Kidney epithelial cell (primary cell): ENCODE measurements at places on chromosomes 4 and X. TPM values are rescaled to one million over a fixed set of nuclear protein-coding genes. Genes with fewer than 3 reads are reported as not detected.

GRCh38 chrX:96575011-96575410, 109.6 kb upstream of the DIAPH2 start:
- no peak for DNase-seq

DNA sequence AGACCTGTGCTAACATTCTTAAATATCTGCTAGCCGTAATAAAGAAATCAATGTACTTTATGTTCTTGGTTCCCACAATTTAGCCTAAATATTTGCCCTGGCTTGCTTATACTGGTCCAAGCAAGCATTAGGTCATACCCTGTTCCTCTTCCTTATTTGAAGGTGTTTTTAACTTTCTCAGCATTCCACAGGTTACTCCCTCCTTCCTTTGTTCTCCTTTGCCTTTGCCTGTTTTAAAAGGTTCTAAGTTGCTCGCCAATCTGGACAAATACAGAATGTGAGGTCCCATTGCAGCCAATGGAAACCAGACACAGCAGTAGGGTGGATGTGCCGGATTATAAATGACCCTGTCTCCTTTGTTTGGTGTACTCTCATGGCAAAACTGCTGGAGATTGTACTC, 436.8 kb upstream of the PCDH7 start:
- DNase-seq = no peak

DNA sequence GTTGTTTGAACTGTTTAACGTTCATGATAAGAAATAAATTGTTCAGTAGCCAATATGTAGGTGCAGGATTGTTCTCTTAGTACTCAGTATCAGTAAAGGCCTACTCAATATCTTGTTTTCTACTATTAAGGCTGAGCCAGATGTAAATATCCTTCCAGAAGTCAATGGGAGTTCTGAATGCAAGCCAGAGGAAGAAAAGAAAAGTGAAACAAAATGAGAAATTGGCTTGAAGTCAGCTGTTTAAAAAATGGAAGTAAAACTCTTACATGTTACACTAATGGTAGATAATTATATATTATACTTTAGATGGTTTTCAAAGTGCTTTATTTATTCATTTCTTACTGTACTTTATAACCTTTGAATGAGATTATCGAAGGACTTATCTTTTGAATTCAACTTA, 1417.9 kb downstream of the ADGRL3 start:
- no peak for DNase-seq

- DNase-seq = no peak
Measured at GRCh38 chr4:187422655-187423054, 572.9 kb upstream of the ZFP42 start.

DNA sequence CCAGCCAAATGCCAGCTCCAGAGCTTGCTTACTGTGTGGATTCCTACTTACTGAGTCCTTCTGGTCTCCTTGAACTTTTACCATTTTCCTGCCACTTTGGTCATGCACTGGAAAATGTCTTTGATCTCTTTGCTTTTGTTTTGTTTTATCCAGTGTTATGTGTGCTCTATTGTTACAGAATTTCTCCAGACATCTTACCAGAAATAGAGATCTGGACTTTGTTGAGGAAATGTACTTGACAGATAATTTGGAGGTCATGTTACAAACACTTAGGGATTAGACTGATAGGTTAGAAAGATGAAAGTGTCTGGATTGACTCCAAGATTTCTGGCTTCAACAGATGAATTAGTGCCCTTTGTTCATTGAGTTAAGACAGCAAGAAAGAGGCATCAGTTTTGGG, 5.7 kb upstream of the ZNF330 start:
- no peak for DNase-seq

DNA sequence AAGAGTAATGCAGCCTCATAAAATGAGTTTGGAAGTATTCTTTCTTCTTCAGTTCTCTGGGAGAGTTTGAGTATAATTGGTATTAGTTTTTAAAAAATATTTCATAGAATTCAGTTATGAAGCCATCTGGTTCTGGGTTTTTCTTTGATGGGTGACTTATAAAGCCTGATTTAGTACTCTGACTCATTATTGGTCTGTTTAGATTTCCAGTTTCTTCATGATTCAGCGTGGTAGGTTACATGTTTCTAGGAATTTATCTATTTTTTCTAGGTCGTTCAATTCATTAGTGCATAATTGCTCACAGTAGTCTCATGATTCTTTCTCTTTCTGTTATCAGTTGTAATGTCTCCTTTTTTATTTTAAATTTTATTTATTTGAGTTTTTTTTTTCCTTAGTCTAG, 111.2 kb downstream of the CEP44 start:
- peak; percentile 56 for DNase-seq

- DNase-seq = no peak
Measured at GRCh38 chrX:6363188-6363587, 134.5 kb upstream of the NLGN4X start.

DNA sequence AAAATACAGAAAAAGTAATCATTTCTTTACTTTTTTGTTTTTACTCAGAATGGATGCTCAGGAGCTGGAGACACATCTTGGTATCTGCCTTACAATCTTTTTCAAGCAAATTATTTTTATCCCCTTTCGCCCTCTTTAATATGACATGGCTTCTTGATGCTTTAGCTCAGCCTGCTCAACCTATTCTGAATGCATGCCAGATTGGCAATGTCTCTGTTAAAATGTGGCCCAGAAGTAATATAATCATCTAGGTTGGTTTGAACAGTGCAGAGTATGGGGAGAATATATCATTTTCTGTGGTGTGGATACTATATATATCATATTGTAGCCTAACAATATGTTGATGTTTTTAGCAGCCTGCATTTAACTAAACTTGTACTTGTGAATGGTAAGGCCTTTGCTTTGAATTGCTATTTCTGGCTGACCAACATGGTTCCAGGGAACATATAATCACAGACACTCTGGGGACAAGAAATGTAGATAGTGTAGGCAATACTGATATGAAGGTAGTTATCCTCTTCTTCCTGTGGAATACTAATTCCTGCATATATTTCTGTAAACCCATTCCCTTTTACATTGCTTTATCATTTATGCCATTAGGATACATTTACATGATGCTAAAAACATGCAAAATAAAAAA, 282.7 kb downstream of the PPP3CA start:
- DNase-seq = no peak

- no peak for DNase-seq
Measured at GRCh38 chrX:70255452-70255851, 4.6 kb downstream of the P2RY4 start.

GRCh38 chr4:63566658-63567057, 842.6 kb downstream of the TECRL start:
- no peak for DNase-seq

GRCh38 chrX:40853816-40854123, 118.4 kb upstream of the MED14 start:
- no peak for DNase-seq

DNA sequence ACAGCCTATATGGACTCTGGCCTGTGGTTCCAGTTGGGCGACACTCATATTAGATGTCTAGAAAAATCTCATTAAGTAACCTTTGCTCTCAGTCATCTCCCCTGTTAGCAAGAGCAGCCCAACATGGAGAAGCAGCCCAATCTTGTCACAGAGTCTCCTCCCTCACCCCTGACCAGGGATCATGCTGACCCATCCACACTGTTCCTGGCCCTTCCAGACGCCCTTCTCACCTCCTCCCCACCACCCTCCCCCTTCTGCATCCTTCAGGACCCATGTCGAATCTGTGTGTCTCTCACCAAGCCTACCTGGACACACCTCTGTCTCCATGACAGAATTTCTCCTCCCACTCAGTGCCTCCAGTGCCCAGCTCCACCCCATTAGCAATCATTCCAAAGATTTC, 190.1 kb downstream of the STIM2 start:
- DNase-seq = no peak

DNA sequence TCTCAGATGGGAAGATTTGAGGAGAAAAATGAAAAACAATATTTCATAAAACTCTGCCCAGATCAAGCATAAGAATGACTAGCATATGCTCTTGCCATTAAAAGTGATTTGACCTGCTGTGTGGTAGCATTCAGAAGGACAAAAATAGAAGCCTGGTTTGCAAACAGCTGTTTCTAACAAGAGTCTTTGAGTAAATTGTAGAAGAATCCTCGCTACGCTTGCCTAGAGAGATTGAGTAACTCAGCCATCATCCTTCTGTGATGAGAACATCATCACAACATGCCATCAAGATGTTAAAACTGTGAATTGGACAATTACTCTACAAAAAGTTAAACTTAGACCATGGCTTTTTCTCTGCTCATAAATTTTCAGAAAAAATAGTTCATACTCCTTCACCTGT, 168.9 kb upstream of the PUDP start:
- no peak for DNase-seq

DNA sequence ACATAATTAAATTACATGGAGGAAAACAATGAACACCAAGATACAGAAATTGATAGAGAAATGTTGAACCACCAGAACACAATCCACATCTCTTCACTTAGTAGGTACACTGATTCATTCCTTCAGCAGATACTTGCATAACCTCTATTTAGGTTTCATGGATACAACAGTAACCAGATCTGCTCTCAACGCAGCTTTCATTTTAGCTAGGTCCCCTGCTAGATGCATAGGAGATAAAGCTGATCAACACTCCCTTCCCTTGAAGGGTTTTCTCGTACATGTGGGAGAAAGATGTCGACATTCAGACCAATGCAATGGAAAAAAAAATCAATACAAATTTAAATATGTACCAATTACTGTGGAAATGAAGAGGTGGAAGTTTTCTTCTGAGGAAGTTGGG, 37.3 kb downstream of the UNC5C start:
- no peak for DNase-seq

Gene IL9R
- 0.27 TPM in 1 of 2 replicates, not detected in the other for total RNA-seq

Gene PTPN13
- 18.9 and 20.1 TPM in 2 replicates for total RNA-seq

Gene KIAA1210
- not detected in 2 replicates for total RNA-seq

Gene PROM1
- 69.0 and 74.8 TPM in 2 replicates for total RNA-seq

Gene PARM1
- total RNA-seq = 3.0 and 3.7 TPM in 2 replicates

Gene SLITRK4
- total RNA-seq = 3.4 and 5.1 TPM in 2 replicates

Gene MAMLD1
- total RNA-seq = 2.1 and 3.0 TPM in 2 replicates

Gene SLC16A2
- 3.6 and 5.0 TPM in 2 replicates for total RNA-seq

Gene CCKAR
- total RNA-seq = 0.04 TPM in 1 of 2 replicates, not detected in the other
